ENCODE measurements at places on chromosomes 12 and 14.
A peak's percentile ranks its signal among the peaks of the same experiment; 100 is the strongest.

GRCh38 chr14:63383776-63384367, 65.1 kb upstream of the GPHB5 start:
- DNase-seq = no peak

DNA sequence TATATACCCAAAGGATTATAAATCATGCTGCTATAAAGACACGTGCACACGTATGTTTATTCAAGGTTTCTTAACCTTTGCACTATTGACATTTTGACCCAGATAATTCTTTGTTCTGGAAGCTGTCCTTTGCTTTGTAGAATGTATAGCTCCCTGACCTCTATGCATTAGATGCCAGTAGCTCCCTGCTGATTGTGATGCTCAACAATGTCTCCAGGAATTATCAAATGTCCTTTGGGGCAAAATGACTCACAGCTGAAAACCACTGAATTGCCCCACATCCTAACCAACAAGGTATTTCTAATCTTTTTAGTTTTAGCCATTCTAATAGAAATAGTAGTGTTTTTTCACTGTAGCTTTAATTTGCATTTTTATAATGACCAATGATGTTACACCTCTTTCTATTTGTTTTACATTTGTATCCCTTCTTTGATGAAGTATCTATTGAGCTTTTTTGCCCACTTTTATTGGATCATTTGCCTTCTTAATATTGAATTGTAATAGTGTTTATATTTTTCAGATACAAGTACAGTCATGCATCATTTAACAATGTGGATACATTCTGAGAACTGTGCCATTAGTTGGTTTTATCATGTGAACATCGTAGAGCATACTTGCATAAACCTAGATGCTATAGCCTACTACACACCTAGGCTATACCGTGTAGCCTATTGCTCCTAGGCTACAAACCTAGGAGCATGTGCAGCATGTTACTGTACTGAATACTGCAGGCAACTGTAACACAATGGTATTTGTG, 10.4 kb upstream of the NOPCHAP1 start:
- no peak for DNase-seq

- DNase-seq = no peak
These were observed 119.3 kb downstream of the SLC35F4 start for GRCh38 chr14:57746563-57746962.

- DNase-seq = peak; percentile 43
These were observed 31.3 kb upstream of the SMUG1 start for GRCh38 chr12:54220092-54220557.

- no peak for DNase-seq
These were observed 8.2 kb downstream of the ALDH1L2 start for GRCh38 chr12:105076098-105076497.

DNA sequence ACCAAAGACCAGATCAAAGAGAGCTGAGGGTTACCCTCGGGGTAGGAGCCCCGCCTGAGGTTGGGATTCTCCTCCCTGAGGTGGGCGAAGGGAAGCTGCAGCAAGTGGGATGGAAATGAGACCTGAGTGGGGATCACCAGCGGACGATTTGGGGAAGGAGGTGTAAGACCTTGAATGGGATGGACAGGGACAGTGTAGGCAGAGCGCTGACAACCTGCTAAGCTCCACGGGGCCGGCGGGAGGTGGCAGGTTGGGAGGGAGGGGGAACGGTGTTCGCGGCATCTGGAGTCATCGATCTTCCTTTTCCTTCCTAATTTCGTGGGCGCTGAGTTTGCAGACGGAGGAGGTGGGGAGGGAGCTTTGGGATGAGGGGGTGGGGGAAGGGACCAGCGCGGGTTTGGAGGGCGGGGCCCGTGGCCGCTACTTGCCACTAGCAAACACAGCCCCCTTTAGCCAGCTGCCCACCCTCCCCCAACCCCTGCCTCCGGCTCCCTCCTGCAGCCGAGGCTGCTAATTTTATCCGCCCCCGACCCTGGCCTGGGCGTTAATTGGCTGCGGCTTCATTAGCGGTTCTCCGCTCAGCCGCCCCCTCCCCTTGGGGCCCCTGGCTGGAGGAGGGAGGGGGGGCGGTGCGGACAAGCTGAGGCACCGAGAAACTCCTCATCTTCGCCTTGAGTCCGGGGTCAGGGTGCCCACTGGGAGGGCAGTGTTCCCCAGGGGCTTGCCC, 2.8 kb upstream of the SHMT2 start:
- DNase-seq = no peak

DNA sequence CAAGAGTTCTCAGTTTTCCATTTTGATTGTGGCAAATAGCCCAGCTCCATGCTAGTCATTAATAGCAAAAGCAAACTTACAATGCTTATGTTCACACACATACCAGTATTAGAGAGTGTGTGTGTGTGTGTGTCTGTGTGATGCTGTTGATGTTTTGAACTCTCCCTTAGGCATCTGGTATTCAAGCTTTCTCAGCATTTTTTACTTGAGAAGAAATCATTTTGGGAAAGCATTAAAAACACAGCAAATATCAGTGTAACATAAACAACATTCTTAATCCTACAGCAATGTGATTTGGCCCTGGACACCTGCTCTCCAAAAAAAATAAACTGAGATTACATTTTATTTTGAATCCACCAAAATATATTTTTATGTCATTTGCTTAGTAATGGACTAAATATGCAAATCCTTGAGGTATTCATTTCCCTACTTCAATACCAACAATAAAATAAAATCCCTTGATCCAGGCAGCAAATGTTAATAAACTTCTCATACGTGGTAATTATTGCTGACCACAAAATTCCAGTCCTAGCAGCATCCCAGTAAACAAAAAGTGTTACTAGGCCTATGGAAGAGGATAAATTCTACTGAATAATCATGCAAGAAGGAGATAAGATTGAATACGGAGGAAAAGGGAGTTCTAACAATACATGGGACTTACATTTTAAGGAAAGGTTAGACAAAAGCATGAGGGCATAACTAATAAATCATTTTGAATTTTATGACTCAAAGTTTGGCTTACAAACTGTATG, 249.5 kb upstream of the CLEC14A start:
- DNase-seq = no peak

DNA sequence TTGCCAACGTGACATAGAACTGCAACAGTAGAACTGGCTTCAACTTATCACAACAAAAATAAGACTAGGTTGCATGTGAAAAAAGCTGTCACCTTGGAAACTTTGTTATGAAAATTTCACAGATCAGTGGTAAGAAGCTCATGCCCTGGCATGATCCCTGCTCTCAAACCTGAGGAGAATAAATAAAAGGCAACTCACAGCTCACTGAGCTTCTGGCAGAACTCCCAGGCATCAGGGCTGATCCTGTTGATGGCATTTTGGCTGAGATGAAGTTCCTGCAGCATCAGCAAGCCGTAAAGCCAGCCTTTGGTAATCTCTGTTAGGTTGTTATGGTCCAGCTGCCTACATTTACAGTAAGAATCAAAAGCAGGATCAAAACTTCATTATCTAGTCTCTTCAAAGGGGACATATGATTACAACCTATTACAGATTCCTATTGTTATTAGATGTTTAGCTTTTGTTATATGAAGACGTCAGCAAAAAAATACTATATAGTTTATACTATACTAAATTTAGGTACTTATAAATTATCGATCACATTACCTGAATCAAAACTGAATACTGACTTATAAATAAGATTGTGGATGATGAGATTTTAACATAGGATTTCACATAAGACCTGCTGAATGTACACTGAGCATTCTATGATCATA, 32.0 kb downstream of the LRIG3 start:
- no peak for DNase-seq

DNA sequence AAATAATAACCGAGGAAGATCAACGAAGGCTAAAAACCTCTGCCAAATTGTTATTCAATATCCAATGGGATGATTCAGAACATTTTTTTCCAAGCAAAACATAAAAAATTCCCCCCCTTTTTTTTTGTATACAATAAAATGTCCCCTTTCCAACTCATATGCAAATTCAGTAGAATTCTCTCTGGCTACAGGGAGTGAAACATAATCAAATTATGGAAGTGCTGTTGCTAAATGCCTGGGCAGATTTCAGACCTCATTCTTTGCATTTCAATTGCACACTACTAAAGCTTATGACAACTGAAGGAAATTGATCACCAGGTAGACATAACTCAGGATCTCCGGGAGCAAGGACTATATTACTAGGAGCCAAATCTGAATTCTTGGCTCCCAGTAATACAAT, 51.0 kb downstream of the LMNTD1 start:
- no peak for DNase-seq

DNA sequence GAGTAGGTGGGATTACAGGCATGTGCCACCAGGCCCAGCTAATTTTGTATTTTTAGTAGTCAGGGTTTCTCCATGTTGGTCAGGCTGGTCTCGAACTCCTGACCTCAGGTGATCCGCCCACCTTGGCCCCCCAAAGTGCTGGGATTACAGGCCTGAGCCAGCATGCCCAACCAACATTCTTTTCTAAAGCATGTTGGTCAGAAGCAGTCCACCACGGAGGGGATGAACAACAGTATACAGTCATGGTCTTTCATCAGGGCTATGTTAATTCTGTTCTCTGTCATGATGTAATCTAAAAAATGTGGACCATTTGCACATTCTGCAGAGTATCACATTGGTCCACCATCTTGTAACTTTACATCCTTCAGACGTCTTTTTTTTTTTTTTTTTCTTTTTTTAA, 3.6 kb downstream of the MRPL51 start:
- no peak for DNase-seq

GRCh38 chr14:71942904-71943694, 10.9 kb downstream of the RGS6 start:
- no peak for DNase-seq

GRCh38 chr14:102095871-102096568, 9.2 kb upstream of the HSP90AA1 start:
- DNase-seq = no peak

DNA sequence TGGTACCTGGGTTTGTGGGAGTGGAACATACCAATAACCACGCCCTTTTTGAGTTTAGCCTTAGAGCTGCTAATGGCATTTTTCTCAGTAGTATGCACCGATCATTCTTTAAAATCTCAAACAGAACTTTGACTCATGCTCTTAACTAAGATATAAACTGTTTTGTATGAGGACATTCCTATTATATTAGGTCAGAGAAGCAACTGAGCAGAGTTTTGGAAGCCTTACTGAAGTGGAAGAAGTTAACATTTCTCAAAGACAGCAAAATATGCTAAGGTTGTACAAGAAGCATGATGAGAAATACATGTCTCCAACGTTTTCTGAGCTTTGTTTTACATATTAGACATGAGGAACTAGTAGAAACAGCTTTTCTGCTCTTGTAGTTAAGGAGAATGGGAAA, 819.2 kb downstream of the FSCB start:
- no peak for DNase-seq

DNA sequence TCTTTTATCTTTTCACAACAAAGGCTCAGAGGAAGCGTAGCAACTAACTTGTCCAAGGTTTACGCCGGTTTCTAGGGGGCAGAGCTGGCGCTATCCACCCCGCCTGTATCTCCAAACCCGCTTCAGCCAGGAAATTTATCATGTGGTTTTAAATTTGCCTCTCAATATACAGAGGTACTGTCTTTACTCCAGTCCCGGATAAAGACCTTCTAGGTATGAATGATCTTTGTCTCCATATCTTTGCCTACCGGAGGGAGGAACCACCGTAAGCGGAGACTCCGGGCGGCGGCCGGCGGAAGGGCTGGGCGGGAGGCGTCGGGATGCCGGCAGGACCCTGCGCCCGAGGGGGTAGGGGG, 693 bp upstream of the RIMKLB start:
- peak; percentile 1 for DNase-seq

- DNase-seq = no peak
These were observed 454.3 kb upstream of the LMO3 start for GRCh38 chr12:17060260-17060659.

DNA sequence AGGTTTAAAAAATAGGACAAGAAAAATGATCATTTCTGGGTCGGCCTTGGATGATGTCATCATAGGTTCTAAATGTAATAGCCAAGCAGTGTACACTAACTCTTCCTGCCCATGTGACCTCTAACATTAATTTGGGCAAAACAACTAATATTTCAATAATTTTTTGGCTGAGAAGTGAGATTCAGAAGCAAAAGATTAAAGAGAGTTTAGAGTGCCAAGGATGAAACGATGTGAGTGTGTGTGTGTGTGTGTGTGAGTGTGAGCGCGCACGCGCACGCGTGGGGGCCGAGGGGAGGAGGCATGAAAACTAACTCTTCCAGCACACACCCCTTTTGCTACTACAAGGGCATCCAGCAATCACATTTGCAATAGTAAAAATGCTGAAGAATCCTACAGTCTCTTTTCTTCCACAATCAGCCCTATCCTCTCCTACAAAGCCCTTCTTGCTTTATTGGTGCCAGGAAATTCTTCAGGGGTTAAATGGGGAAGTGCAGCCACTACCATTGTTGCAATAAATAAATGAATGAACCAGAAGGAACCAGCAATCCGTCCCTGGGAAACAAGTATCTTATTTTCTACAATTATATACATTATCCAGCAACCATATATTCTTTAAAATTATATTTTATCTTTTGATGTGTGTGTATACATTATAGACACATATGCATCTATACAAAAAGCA, 52.9 kb downstream of the PEBP1 start:
- DNase-seq = no peak

DNA sequence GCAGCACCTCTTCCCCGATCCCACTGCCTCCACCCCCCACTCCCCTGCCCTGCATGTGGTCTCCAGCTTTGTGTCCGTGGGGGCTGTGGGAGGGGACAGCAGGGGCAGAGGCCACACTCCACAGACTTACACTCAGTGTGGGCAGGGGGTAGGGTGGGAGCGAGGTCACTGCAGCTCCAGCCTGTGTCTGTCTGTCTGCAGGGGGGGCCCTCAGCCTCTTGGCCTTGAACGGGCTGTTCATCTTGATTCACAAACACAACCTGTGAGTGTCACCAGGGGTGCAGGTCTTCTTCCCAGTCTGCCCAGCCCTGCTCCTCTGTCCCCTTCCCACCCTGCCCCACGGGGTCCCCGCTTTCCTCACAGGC, 6.5 kb downstream of the NOC4L start:
- no peak for DNase-seq

- DNase-seq = no peak
These were observed 17.8 kb upstream of the EGLN3 start for GRCh38 chr14:33968722-33969121.

DNA sequence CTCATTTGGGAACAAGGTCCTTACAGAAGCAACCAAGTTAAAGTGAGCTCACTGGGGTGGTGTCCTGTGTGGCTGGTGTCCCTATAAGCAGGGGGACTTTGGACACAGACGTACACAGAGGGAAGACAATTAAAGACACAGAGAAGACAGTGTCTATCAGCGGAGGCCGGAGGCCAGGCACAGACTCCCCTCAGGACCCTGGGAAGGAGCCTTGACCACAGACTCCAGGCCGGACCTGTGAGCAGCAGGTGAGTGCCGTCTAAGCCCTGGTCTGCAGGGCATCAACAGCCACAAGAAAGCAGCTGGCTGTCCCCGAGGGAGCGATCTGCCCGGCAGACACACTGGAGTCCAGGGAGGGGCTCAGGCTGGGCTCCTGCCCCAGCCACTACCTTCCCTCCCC, 219.1 kb upstream of the C14orf180 start:
- DNase-seq = no peak

Measured in T follicular helper cell (primary cell).